Activated naive CD8-positive, alpha-beta T cell treated with anti-CD3 and anti-CD28 coated beads, Interleukin-2, amount 50 U/mL, for 16 hours (primary cell): ENCODE measurements at places on chromosomes 16 and 17.

DNA sequence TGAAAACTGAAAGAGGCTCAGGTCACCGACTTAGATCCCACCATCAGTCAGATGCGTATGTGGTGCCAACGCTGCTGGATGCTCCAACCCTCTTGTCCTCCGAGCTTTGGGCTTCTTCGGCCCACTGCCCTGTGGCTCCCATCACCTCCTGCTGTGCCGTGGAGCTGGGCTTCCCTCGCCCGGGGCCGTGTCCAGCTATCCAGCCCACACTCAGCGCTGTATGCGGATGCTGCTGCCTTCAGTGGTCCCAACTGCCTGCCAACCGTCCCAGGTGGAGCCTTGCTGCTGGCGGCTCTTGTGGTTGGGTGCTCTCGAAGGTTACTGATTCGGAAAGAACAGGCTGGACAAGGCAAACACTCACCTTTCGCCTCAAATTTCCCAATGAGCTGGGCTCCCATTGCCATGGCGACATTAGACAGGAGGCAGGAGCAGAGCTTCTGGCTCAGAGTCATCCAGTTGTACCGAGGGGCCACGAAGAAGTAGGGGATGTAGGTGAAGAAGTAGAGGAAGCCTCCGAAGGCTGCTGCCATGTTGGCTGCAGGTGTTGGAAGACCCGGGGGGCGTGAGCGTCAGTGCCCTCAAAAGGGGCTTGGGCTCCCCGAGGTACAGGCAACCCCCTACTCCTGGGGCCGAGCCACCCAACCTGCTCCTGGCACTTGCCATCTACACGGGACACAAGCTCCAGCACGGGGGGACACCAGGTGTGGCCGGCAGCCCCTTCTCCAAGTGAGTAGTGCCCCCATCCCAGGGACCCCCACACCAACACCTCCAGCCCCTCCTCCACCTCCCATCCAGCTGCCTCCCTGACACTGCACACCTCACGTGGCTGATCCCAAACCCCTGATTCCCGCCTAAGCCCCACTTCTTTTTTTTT lies 32.2 kb downstream of the ABCA3 start:
- no peak for DNase-seq

- no peak for DNase-seq
Measured at GRCh38 chr16:29985271-29985811, 10.1 kb downstream of the HIRIP3 start.

DNA sequence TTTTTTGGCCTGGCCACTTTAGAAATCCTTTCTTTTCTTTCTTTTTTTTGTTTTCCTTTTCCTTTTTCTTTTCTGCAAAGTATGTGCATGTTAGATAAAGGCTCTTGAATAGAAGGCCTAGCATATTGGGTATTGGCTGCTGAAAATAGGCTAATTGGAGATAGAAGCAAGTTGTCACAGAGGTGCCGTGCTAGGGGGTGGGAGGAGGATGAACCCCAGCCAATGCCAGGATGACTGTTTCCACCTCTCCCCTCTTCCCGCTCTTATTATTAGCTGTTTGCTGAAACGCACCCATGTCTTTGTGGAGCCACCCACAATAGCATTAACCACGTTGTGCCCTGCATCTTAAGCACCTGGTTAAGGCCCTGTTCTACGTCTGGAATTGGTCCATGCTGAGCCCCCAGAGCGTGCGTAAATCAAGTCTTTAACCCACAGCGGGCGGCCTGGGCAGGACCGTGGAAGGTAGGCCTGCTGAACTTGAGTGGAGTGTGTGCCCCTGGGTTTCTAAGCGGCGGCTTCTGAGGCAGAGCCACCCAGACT lies 123.6 kb downstream of the MSI2 start:
- no peak for DNase-seq

DNA sequence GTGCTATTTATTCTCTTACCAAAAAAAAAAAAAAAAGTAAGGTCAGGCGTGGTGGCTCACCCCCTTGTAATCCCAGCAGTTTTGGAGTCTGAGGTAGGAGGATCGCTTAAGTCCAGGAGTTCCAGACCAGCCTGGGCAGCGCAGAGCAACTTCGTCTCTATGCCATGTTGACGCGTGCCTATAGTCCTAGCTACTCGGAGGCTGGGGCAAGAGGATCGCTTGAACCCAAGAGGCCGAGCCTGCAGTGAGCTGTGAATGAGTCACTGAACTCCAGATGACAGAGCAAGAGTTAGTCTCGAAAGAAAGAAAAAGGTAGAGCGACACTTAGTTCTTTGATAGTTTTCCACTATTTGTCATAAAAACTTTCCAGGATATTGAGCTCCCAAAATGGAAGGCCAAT lies 1.4 kb upstream of the TENT4B start:
- DNase-seq, result no peak

DNA sequence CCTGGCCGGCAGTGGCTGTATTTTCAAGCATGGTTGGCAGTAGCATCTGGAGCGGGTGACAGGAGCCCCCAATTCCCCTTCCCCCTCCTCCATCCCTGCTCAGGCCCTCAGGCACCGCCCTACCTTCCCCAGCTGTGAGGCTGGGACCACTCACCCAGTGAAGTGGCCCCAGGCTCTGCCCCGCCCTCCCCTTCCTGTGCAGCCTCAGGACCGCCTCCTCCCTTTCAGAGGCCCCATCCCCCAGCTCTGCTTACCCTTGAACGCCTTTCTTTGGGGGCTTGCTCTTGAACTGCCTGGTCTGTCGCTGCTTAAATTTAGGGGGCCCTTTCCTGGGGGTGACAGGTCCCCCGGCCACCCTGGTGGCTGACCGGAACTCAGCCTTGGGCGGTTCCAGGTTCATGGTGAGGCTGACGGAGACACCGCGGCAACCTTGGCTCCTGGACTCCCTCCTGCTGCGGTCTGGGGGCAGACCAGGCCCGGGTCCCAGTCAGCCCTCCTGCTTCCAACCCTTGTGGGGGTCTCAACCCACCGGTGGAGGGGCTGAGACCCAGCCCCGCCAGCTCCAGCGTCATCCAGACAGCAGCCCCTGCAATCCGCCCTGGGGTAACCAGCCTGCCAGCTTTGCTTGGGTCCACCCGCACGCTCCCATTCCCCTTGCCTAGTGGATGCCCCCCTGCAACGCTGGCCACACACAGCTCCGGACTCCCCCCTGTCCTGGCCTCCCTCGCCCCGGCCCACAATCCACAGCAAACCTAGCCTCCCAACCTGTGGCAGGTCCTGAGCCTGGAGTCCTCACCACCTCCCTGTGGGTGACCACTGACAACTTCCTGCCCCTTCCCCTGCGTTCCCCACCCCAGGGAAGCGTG lies 3.2 kb downstream of the PDE6G start:
- DNase-seq, result no peak

- no peak for DNase-seq
Measured at GRCh38 chr17:68710976-68711375, 109.8 kb upstream of the FAM20A start.

DNA sequence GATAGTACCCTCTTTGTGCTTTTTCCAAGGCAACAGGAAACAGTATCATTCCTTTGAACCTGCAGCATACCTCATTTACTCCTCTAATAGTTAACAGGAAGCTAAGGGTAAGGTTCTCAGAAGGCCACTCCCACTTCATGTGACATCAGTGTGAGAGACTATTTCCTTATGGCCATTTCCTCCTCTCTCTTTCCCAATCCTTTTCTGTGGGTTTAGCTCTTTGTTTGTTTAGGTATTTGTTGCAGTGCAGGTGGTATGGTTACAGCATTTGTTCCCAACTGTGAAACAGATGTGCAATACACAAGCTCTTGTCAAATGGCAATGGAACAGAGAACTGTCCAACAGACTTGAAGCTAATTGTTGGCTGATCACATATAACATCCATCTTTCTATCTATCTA lies 14.7 kb downstream of the TMC5 start:
- DNase-seq, result no peak

DNA sequence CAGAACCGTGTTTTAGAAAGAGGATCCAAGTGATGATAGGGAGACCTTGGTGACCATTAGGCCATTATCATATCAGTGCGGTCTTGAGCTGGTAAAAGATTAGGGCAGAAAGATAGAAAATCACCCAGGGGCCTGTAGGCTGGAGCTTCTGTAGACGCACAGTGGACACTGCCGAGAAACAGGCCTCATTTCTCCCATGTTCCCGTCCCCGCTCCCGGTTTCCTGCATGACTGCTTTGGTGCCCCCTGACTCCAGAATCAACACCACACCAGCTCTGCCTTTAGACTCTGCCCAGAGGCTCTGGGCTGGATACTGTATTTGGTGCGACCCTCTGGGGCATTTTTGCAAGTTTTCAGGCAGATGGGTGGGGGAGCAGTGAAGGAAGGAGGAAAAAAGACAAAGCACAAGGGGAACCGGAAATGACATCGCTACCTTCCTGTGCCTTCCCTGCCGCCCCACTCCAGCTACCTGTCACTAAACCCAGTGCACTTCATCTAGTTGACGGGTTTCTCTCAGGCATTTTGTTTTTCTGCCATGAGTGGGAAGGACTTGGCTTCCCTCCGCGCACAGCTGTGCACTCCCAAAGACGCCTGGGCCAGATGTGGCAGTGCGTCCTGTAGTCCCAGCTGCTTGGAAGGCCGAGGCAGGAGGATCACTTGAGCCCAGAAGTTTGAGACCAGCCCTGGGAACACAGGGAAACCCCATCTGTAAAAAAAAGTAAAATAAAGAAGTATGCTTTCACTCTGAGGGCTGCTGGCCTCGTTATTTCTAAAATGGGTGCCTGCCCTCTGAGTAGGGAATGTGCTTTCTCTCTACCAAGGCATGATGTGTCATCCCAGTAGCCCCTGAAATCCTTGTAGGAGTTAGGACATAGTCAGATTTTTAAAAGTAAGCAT lies 214.1 kb downstream of the RPTOR start:
- DNase-seq, result no peak

GRCh38 chr16:23852794-23853562 lies 17.2 kb downstream of the PRKCB start:
- no peak for DNase-seq

- DNase-seq, result no peak
Measured at GRCh38 chr17:64155751-64156544, 26.0 kb upstream of the ERN1 start.

DNA sequence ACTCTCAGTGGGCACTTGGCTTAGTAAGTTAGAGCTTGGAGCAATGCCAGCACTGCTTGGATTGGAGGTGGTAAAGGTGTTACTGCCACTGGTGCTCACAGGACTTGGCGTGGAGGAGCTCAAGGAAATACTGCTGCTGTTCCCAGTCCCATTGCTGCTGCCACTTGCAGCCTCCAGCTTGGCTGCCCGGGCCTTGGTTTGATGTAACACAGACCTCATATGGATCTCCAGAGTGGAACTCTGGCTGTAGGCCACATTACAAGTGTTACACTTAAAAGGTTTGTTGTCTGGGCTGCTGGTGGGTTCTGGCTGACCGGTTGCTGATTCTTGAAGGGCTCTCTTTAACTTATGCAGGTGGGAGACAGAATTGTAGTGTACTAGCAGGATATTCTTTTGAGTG lies 250.3 kb downstream of the ZFHX3 start:
- no peak for DNase-seq

GRCh38 chr17:76956846-76957540 lies 88.8 kb downstream of the MGAT5B start:
- DNase-seq, result no peak

DNA sequence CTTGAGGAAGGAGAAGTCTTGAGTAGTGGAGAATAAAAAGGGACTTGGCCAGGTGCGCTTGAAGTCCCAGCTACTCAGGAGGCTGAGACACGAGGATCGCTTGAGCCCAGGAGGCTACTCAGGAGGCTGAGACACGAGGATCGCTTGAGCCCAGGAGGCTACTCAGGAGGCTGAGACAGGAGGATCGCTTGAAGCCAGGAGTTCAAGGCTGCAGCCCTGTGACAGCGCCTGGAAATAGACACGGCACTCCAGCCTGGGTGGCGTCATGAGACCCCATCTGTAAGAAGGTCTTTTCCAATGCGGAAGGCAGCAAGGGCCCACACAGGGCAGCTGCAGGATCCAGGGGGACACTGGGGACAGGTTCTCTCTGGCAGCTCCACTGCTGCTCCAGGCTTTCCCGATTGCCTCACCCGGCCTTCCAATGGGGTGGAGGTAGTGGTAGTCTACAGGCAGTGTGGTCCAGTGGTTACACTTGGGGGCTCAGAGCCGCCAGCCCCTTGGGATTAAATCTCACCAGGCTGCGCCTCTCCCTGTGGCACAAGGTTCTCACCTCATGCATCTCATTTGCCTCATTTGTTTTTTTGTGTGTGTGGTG lies 143.4 kb downstream of the SEC14L1 start:
- DNase-seq, result no peak

DNA sequence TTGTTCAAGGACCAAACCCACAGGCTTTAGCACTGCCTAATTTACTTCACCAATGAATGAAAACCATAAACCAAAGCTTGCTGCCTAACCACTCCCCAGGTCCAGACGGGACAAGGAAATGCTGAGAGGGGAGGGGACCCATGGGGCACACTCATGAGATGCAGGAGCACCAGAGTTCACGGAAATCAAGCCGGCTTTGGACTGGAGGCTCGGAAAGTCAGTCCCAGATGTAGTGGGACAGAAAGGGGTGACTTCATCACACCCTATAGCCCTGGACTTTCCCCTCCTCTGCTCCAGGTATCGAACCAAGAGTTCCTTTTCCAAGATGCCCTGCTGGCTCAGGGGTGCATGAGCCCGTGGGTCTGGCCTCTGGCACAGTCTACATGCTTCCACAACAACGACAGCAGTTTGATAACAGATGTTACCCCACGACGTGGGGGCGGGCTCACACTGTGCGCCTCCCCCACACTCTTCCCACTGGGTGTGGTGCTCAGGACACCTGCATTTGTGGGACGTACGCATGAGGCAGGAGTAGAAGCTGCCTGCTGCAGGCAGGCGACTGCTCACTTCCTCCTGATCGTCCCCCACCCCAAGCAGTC lies 63.2 kb downstream of the AMFR start:
- no peak for DNase-seq

DNA sequence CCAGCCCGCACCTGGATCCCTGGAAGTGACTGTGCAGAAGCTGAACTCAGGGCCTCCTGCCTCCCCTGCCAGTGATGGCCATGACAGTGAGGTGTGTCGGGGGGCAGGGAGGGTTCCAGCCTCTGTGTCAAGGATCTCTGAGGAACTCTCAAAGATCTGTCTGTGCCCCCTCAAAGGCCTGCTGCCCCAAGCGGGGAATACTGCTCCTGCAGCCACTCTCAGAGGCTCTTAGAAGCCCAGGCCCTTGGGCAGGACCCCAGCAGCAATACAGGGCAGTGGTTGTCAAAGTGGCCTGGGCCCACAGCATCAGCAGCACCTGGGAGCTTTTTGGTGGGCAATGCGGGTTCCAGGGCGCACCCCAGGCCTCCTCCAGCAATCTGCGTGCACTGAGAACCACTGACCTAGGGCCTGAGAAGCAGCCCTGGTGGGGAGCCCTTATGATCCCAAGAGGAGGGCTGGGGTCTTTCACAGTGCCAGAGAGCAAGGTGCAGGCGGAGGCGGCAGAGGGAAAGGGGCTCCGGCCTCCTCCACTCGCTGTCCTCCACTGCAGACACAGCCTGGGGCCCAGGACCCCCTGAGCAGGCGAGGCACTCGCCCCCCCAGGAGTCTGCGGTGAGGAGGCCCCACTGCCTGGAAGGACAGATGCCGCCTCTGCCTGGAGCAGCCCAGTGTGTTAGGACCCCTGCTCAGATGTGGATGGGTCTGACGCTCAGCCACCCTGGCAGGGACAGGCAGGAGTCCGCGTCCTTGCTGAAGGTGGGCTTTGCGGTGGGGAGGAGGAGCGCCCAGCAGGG lies 42.1 kb downstream of the ENGASE start:
- no peak for DNase-seq
